ENCODE measurements at places on chromosomes 4 and X.

DNA sequence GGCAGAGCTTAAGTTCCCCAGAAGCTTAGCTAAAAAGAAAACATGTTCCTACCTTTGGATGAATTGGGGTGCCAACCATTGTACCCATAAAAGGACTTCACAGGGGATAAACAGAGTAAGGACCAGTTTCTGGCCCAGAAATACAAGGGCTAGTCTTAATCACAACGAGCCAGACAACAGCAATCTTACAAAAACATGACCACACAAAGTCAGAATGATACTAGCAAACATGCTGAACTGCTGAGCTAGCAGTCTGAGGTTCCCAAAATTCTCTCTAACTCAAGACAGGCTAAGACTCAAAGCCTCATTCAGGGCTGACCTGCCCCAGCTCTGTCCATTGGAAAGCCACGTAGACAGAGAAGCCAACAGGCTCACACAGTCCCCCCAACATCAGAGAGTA is 40.3 kb downstream of the ATP11C start:
- no peak for DNase-seq

DNA sequence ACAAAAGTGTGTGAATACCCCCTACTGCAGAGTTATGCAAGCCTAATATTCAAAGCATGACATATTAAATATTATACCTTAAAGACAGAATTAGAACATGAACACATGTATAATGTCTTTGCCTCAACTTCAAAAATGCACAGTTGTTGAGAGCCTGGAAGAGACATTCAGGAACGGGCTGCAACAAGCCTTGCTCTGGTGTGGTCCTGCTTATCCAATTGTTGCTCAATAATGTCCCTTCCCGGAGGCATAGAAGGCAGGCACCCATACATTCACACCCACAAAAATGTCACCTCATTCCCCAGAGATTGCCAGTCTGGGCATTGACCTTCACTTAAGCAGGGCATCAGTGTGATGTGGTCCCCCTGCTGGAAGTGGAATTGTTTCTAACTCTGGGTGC is 238.8 kb downstream of the CBR4 start:
- DNase-seq: no peak

GRCh38 chr4:31918891-31919290 is 1198.7 kb downstream of the PCDH7 start:
- no peak for DNase-seq

DNA sequence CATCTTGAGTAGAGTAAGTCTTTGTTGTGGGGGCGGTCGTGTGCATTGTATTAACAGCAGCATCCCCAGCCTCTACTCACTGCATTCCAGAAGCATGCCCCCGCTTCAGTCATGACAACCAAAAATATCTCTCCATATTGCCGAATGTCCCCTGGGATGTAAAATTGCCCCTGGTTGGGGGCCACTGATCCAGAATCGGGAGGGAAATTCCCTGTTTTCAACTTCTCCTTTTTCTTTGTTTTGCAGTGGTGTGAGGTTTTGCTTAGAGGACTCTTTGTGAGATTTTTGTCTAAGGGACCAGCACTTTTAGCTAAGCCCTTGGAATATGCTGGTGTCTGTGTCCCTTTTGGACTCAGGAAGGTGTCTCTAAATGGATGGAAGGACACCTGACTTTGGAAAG is 3.0 kb upstream of the IL13RA1 start:
- no peak for DNase-seq

DNA sequence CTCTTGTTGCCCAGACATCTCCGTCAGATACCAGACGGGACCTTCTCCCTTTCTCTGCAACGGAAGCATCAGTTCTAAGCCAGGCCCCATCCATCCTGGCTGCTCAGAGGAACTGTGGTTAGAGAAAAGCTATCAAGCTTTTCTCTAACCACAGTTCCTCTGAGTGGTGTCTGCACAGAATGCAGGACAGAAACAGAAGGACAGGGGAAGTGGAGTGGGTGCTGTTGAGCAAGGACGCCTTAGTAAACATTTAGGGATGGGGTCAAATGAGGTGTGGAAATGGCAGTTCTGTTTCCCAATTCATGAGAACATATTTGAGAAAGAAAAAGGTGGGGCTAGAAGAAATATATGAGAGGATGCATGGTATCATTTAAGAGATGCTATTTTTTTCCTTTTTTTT is 283.8 kb downstream of the CRLF2 start:
- DNase-seq: no peak
